ENCODE measurements at places on chromosomes 2 and 18.

- DNase-seq, result no peak
Measured at GRCh38 chr2:119293254-119293653, 69.6 kb downstream of the STEAP3 start.

- no peak for DNase-seq
Measured at GRCh38 chr18:44921974-44922373, 241.3 kb downstream of the SETBP1 start.

DNA sequence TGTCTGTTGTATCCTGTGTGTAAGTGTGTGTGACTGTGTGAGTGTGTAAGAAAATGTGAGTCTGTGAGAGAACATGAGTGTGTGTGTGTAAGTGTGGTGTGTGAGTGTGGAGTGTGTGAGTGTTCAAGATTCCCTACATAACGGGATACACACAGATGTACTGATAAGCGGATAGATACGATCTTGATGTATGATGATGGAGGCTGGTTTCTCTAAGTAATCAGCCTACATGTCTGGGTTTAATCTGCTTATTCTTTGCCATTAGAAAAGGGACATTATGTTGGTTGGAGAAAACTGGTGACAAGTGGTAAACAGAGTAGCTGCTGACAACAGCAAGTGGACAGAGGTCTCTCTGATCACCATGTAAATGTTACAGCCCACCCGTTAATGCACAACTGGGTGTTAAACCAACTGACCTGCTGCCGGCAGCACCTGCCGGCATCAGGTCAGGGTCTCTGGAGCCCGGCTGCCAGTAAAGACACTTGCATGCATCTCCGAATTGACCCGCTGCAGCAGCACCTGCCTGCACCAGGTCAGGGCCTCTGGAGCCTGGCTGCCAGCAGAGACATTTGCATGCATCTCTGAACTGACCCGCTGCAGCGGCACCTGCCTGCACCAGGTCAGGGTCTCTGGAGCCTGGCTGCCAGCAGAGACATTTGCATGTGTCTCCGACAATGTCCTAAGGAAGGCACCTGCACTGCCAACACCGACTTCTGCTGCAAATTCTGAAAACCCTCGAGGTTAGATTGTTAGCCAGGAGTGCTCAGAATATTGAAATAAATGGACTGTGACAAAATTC, 87.5 kb downstream of the MBP start:
- no peak for DNase-seq

GRCh38 chr2:26054598-26055348, 20.9 kb downstream of the RAB10 start:
- DNase-seq, result no peak

GRCh38 chr2:126661702-126662500, 5.9 kb downstream of the GYPC start:
- DNase-seq, result no peak

DNA sequence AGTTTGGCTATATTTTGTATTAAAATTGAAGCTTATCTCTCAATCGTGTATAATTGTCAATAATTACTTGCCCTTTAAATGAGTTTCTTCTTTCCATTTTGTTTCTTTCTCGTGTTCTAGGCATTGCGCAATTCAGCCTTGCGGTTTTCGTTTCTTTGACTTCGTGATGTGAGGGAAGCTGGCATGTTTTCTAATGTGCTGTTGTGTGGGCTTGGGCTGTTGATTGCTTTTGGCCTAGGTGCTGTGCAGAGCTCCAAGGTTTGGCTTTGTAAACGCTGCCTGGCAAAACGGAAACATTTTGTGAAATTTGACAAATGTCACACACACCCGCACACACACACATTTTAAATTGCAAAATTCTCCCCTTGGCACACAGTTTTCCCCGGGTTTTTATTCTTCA, 242.6 kb upstream of the TCF4 start:
- DNase-seq, result no peak

GRCh38 chr2:8575038-8575833, 106.6 kb upstream of the ID2 start:
- peak; percentile 38 for DNase-seq

- peak; percentile 59 for DNase-seq
Measured at GRCh38 chr2:143034292-143035074, 94.7 kb upstream of the ARHGAP15 start.

- no peak for DNase-seq
Measured at GRCh38 chr2:122748552-122749011, 993.1 kb downstream of the TSN start.

DNA sequence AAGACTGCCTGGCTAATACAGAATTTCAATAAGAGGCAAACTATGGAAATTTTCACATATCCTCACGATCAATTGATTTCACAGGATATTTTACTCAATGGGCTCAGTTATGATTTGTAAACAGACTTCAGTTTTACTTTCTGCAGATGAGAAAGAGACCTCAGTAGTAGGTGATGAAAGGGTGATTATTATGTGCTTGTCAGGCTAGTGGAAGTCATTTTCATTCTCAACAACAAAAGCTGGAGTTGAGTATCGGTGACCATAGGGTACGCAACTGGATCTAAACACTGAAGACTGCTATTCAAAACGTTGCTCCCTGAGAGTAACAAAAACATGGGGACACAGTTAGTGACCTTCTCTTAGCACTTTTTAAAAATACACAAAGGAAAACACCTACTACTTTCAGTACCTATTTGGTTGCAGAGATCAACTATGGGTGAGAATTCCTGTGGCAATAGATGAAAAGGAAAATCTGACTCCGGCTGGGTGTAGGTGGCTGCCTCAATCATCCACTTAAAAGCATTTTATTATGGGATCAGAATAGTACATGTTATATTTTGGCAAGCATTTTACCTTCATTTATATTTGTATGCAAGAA, 126.2 kb upstream of the VRK2 start:
- no peak for DNase-seq

- no peak for DNase-seq
Measured at GRCh38 chr2:109632158-109632789, 18.1 kb downstream of the SOWAHC start.

- DNase-seq, result peak; percentile 14
Measured at GRCh38 chr2:119544075-119544938, at the start of gene CFAP221. CFAP221 (plus strand) TSS chr2:119544449; CDS start chr2:119546132, 1,683 bp downstream.

- DNase-seq, result no peak
Measured at GRCh38 chr2:19244460-19245363, 113.7 kb downstream of the OSR1 start.

- DNase-seq, result no peak
Measured at GRCh38 chr2:219902891-219903552, 275.6 kb downstream of the SLC4A3 start.

- DNase-seq, result no peak
Measured at GRCh38 chr2:234266952-234267351, 216.4 kb downstream of the SPP2 start.

DNA sequence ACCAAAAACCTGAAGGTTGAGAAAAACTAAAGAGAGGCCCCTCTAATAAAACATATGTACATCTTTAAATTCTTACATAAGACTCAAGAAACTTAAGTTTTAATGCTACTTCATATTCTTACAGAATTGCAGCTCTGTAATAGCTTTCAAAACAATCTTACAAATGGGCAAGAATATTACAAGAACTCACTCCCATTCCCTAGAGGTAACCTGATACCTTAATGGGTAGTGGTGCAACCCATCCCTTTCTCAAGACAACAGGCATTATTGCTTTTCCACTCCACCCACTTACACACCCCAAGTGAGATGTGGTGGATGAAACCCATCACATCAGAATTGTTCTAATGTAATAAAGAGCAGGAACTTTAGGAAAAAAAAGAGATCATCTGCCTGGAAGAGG, 103.7 kb downstream of the RBMS1 start:
- DNase-seq, result no peak

- no peak for DNase-seq
Measured at GRCh38 chr18:79493211-79493800, 97.6 kb downstream of the NFATC1 start.

DNA sequence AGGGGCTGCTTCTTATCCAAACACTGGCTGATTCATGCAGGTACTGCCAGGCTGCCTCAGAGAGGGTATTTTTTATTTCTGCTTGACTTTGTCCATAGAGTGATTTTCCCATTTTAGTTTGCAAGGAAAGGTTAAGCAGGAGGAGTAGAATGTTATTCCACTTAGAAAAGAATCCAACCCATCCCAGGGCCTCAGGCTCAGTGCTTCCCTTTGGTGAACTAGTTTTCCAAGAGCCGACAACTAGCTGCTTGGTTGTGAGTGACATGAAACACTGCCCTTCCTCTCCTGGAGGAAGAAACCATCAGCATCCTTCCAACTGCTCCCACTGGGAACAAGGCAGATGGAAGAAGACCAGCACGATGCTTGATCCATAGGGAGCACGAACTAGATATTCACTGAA, 58.5 kb downstream of the BCL2 start:
- no peak for DNase-seq

DNA sequence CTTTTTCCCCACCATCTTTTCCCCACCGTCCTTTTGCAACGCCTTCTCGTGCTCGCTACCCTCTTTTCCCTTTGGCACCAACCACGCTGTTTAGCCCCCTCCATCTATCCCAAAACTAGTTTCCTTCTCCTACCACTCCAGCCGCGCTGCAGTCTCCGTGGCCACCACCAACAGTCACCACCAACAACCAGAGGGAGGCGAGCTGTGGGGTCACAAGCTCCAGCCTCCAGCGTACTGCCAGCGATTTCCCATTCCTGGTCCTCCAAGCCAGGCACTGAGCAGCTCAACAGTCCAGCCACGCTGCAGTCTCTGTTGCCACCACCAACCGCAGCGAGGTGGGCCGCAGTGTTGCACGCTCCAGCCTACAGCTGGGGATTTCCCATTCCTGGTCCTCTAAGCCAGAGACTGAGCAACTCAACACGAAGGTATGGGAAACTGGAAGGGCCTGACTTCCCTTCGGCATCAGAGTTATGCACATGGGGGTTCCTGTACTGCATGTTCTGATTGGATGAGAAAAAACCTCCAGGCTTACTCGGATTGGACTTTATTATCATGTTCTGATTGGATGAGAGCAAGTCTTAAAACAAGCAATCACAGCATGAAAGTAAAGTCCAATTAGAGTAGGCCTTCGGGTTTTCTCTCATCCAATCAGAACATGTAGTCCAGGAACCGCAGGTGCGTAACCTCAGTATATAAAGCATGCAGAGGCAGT, 42.3 kb upstream of the IMP4 start:
- DNase-seq, result no peak

DNA sequence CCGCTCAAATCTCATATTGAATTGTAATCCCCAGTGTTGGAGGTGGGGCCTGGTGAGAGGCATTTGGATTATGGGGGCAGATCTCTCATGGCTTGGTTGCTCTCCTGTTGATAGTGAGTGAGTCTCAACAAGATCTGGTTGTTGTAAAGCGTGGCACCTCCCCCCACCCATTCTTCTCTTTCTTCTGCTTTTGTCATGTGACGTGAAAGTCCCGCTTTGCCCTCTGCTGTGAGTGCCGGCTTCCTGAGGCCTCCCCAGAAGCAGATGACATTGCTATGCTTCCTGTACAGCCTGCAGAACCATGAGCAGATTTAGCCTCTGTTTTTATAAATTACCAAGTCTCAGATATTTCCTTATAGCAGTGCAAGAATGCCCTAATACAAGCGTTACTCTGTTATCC, 673.8 kb downstream of the ADCYAP1 start:
- no peak for DNase-seq

- no peak for DNase-seq
Measured at GRCh38 chr2:13091455-13091854, 374.7 kb downstream of the TRIB2 start.

GRCh38 chr2:173354073-173354581, 545 bp upstream of the CDCA7 start:
- no peak for DNase-seq

GRCh38 chr2:148932536-148932935, 57.5 kb downstream of the KIF5C start:
- DNase-seq, result no peak

GRCh38 chr2:190896477-190896876, 15.9 kb downstream of the GLS start:
- no peak for DNase-seq

- no peak for DNase-seq
Measured at GRCh38 chr18:47501946-47502345, 250.5 kb upstream of the SKOR2 start.

- no peak for DNase-seq
Measured at GRCh38 chr2:212683346-212684097, 144.9 kb upstream of the ERBB4 start.

- no peak for DNase-seq
Measured at GRCh38 chr2:120887320-120887697, 151.6 kb downstream of the GLI2 start.

- DNase-seq, result no peak
Measured at GRCh38 chr18:23793051-23793450, 103.8 kb downstream of the LAMA3 start.

DNA sequence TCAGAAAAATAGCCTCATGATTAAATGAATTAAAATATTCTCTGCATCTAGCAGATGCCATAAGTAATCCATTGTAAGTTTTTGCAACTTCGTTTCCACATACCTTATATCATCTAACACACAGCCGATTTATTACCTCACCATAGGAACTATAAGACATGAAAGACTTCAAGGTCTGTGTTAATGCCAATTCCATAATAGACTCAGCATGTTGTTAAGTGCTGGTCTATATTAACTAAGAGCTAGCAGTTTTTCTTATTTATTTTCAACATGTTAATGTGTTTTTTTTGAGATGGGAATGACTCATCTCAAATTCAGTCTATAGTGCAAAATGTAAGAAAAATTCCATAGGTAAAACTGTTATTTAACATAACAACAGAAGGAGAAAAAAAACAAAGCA, 243.9 kb upstream of the GULP1 start:
- DNase-seq, result no peak

- no peak for DNase-seq
Measured at GRCh38 chr2:40281021-40281940, 170.6 kb downstream of the SLC8A1 start.

DNA sequence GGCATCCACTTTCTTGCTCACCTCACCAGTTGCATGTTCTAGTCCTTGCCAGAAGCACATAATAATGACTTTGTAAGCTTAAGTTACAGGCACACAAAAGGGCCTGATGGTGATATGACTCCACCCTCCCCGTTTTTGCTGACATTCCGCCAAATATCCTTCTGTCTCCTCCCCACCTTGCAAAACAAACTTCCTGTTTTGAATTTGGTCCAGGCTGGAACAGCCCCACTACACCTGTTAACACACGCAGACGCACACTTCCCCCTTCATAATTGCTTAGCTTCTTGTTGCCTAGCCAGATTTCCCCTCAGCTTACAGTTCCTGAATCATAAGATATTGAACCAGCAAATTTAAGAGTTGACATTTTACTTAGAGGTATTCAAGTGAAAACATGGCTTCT, at the start of gene MGAT5:
TSS of gene MGAT5 (plus strand) at position 269 of the 400 bp plus-strand sequence. CDS start 332 bp downstream, outside the sequence.
- DNase-seq, result no peak

GRCh38 chr2:46876741-46877384, 38.7 kb downstream of the MCFD2 start:
- DNase-seq, result no peak

- DNase-seq, result no peak
Measured at GRCh38 chr2:69279931-69280681, 106.9 kb downstream of the GFPT1 start.

GRCh38 chr2:48415836-48416515, 114.0 kb upstream of the STON1 start:
- DNase-seq, result peak; percentile 14

- DNase-seq, result no peak
Measured at GRCh38 chr2:203730883-203731282, 24.4 kb downstream of the CD28 start.

- DNase-seq, result no peak
Measured at GRCh38 chr2:100350661-100351185, 28.4 kb upstream of the LONRF2 start.

GRCh38 chr2:122736279-122736678, 980.8 kb downstream of the TSN start:
- DNase-seq, result no peak

GRCh38 chr18:51151568-51152511, 45.6 kb downstream of the MEX3C start:
- DNase-seq, result peak; percentile 66

- DNase-seq, result no peak
Measured at GRCh38 chr2:237254911-237255578, 158.9 kb downstream of the COL6A3 start.

GRCh38 chr18:13574355-13574754, 152.0 kb downstream of the FAM210A start:
- no peak for DNase-seq

Measured in CD4-positive, alpha-beta T cell treated with Interleukin-1 beta for 1 hour (primary cell).